Activated CD4-positive, CD25-positive, alpha-beta regulatory T cell treated with anti-CD3 and anti-CD28 coated beads, Interleukin-2, amount 50 U/mL, for 72 hours (primary cell): ENCODE measurements at places on chromosomes 4 and X.

DNA sequence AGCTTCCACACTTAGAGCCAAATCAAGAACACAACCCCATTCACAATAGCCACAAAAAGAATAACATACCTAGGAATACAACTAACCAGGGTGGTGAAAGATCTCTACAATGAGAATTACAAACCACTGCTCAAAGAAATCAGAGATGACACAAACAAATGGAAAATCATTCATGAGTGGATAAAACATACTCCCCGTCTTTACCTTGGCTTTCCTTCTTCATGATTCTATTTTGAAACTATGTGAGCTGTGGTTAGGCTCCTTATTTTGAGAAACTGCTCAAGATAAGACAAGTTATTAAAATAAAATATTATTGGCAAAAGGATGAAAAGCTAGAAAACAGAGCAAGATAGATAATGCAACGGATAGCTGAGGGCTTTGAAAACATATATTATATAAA is 598.1 kb upstream of the FAT1 start:
- no peak for DNase-seq

DNA sequence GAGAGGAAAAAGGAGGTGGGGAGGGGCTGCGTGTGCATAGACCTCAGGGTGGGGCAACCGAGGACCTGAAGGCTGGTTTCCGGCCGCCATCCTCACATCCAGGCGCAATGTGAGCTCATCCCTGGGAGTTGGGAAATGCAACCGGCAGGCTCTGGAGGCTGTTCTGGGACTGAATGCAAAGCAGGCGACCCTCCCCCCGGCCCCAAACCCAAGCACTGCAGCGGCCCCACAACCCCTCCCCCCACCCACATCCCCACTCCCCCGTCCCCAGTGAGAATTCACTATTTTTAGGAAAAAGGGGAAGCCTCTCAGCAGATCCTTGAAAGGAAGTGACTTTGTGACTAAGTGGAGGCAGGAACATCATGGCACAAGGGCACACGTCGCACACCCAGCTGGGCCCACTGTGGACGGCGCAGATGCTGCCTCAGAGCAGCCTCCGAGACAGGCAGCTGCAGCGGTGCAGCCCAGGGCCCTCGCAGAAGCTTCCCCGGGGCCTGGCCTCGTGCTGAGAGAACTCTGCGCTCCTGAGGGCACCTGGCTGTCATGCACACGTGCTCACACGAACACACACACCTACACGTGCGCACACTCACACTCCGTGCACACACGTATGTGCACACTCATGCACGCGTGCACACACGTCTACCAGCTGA is 1.3 kb upstream of the PDE6B start:
- no peak for DNase-seq

DNA sequence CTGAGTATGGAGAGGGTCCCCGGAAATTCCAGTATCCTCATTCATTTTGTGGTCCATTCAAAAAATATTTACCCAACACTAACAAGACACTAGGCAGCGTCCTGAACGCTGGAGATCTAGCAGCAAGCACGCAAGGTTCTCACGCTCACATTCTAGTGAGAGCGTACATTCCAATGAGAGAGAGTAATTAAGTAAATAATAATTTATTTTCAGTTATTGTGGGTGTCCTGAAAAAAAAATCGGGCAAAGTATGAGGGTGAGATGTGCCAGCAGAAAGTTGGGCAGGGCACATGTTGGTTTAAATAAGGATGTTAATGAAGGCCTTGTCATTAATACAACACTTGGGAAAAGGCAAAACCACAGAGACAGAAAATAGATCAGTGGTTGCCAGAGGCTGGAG is 4.0 kb upstream of the TMEM156 start:
- no peak for DNase-seq

GRCh38 chr4:11343536-11343935 is 85.2 kb downstream of the HS3ST1 start:
- no peak for DNase-seq

GRCh38 chr4:25767877-25768725 is 94.7 kb downstream of the SEL1L3 start:
- DNase-seq: no peak

DNA sequence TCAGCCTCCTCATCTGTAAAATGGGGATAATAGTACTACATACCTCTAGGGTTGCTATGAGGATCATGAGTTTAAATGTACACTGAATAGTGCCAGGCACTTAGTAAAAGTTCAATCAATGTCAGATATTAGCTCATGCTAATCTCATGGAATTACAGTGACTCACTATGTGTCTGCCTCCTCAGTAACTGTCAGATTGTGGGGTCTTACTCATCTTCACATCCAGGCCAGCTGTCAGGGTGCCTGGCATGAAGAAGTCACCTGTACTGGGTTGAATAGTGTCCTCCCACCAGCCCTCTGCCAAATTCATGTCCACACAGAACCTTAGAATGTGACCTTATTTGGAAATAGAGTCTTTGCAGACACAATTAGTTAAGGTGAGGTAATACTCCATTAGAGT is 54.3 kb upstream of the STIM2 start:
- no peak for DNase-seq
